ENCODE measurements at places on chromosomes 12 and 14. TPM values are rescaled to one million over a fixed set of nuclear protein-coding genes. Genes with fewer than 3 reads are reported as not detected.

Gene PLA2G1B
- not detected for total RNA-seq

Gene NGB
- total RNA-seq: 1.4 TPM

Gene CISTR
- not detected for total RNA-seq

Gene LPAR5
- total RNA-seq: 0.88 TPM

Gene EPYC
- not detected for total RNA-seq

Gene SLC7A8
- 36.9 TPM for total RNA-seq

Gene DNAH10
- total RNA-seq: 1.3 TPM

Gene CACNA1C
- 16.3 TPM for total RNA-seq

Gene NRL
- total RNA-seq: 394 TPM

Gene MYF6
- total RNA-seq: 19.2 TPM

Gene TAS2R7
- not detected for total RNA-seq

Gene RASSF9
- total RNA-seq: 5.9 TPM

Gene AMN
- 0.33 TPM for total RNA-seq

Gene ZNF268
- 55.0 TPM for total RNA-seq

Gene PKP2
- total RNA-seq: 24.0 TPM

Gene PLEKHA5
- total RNA-seq: 85.0 TPM

Gene SMCO2
- total RNA-seq: 1.9 TPM

Gene COX8C
- not detected for total RNA-seq

Gene ADCY4
- 13.0 TPM for total RNA-seq

Gene PELI2
- 39.3 TPM for total RNA-seq

Gene TSPAN11
- total RNA-seq: 15.6 TPM

Gene ARPC3
- total RNA-seq: 195 TPM

Gene SMIM41
- not detected for total RNA-seq

Gene OAS1
- total RNA-seq: 5.7 TPM

Gene FAM90A1
- total RNA-seq: 0.16 TPM

Data from camera-type eye (tissue), 1 donor.